ENCODE measurements at places on chromosomes 2 and 18. TPM values are rescaled to one million over a fixed set of nuclear protein-coding genes. Genes with fewer than 3 reads are reported as not detected.

DNA sequence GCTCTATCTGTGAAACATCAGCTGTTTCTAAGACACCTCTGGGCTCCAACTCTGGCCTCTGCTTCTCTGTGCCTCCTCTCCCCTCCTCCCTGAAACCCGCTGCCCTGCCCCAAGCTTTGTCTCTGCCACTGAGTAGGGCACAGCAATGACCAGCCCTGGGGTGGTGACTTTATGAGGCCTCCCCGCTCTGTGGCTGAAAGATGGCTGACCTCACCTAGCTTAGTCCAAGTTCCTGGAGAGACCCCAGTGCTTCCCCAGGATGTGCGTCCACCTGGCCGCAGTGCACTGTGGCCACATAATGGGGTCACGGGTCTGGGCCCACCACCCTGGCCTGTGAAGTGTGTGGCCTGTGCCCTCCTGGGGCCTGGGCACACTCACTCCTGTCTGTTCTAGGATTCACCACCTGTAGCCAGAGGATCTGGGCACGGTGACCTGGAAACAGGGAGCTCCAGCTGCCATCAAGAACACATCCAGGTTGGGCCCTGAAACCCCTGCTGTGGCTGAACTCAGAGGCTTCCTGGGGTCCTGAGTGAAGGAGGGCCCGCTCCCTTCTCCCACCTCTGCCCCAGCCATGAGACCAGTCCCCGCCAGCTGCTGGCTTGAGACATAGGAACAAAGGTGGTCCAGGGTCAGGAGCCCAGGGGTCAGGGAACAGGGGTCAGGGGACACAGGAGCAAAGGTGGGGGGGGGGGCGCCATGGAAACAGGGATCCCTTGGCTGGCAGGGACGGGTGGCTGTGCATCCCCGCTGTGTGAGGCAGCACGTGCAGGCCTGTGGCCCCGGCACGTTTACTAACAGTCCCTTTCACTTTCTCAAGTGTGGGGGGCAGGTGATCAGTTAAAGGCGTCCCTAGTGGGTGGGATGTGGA is 29.3 kb upstream of the OTOS start:
- ATAC-seq = no peak

- ATAC-seq = no peak
These were observed 49.0 kb downstream of the STRADB start for GRCh38 chr2:201500534-201500933.

DNA sequence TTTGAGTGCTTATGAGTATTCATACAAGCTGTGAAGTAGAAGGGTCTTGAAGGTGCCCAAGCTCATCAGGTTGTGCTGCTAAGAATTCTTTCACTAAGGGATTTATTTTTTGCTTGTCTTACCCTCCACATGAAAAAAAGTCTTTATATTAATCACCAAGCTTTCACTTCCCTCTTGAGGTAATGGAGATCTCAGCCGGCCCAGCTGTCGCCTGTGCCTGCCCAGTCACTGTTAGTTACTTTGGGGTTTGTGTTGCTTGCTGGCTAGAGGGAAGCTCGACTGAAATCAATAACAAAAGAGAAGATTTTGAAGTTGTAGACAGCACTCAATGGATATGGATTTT is 21.9 kb downstream of the MC2R start:
- no peak for ATAC-seq

DNA sequence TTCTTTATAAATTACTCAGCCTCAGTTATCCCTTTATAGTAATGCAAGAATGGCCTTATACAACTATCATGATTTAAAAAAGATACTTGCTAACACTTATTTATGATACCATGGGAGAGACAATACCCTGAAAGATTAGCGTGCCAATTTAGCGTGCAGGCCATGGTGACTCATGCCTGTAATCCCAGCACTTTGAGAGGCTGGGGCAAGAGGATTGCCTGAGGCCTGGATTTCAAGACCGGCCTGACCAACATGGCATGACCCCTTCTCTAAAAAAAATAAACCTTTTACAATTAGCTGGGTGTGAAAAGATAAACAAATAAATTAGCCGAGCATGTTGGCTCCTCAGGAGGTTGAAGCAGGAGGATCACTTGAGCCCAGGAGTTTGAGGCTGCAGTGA is 493.4 kb upstream of the FSIP2 start:
- ATAC-seq = no peak

GRCh38 chr2:65565681-65566080 is 133.3 kb upstream of the SPRED2 start:
- ATAC-seq = no peak

GRCh38 chr2:46997329-46997728 is 81.7 kb upstream of the MCFD2 start:
- ATAC-seq = no peak

DNA sequence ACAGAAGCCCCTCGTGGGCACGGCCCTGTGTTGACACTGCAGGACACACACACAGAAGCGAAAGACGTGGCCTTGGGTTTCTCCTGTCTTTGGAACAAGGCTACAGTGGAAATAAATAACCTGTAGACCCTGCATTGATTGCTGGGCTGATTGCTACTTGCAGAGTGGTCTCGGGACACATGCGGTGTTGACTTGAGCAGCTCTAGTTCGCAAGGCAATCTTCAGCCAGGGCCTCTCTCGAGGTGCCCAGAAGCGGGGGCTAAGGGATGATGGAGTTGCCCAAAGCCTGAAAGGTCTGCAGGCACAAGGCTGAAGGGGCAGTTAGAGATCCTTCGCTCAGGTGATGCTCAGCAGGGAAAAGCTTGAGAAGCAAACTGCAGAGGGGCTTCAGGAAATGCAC is 180.3 kb downstream of the SEPTIN10 start:
- ATAC-seq = no peak

DNA sequence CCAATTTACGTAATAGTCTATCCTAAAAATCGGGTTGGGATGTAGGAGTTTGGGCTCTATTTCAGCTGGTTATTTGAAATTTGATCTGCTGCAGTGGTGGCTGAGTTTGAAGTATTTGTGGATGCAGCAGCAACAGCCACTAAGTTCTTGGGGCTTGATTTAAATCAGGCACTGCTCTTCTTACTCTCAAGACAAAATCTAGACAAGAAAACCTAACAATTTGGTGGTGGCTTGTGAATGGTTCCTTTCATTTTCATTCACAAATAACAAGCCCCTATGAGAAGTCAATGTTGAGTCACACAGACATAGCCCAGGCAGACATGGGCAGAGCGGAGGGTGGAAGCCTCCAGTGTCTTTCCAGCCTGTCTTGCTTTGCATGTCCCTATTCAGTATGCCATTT is 199.3 kb downstream of the LTBP1 start:
- no peak for ATAC-seq

GRCh38 chr18:1012775-1013174 is 108.1 kb downstream of the ADCYAP1 start:
- ATAC-seq = no peak

DNA sequence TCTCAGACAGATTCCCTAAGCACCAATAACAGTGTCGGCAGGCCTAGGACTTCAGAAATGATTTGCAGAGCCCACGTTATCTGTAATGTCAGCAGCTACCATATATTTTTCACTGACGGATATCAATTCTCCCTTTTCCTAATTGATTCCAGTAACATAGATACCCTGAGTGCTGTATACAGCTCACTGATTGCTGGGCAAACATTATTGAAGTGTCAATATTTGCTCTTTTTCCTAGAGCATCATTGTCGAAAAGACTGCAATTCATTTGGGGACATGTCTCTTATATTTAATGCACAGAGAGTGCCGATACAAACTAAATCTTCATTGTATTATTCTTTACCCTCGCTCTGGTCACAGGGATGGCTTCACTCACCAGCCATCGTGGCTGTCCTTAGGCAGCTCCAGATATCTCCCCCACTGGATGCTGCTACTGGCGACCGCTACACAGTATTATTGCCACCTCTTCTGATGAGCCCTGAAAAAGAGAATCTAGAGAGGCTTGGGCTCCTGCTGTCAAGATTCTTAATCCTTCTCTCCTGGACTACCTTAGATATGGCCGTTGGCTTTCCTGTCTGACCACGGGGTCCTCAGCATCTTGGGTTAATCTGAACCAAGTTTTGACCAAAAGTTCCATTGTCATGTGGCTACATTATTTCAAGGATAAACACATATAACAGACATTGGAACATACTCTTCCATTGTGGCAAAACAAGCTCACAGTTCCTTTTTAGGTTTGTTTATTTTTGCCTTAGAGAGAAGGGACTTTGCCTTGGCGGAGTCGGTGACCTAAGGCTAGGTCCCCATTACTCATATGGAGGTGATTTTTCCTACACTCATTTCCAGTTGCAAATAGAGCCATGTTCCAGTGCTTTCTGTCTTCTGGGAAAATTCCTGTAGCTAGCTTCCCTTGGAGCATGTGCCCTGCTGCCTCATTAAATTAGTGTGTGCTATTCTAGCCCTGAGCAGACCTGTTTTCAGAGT is 105.4 kb downstream of the CPO start:
- no peak for ATAC-seq

- ATAC-seq = peak; percentile 47
These were observed 980 bp downstream of the OBSL1 start for GRCh38 chr2:219570194-219570923.

DNA sequence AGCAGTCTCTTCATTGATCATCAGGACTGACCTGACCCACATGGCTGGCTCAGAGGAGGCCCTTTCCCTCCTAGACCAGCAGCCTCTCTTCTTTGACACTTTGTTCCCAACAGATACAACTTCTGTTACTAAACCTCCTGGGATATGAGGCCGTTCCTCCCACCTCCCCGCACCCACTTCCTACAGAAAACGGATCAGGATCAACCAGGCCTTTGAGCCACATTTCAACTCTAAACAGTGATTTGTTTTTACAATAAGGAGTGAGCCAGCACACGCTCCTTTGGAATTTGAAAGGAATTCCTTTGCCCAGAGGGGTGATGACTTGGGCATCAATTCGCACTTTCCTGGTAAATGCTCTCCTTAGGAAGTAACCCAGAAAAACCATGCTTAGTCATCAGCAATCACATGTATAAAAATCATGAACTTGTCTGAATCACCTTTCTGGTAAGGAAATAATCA is 180.4 kb downstream of the FAM124B start:
- ATAC-seq = no peak

DNA sequence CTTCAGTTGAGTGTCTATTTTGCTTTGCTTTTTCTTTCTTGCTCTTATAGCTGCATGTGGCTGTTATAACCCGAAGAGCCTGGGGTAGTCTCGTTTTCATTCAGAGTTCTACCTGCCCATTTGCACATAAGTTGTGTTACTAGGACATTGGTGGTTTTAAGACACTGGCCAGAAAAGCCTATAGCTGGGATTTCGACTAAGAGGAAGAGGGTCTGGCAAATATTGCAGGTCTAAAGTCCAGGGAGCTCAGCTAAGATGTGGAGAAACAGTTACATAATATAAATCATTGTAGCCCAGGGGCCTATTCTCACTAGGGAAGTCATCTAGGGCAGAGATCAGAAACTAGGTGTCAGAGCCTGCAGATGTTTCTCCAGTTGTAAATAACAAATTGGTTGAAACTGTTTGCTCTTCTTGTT is 120.8 kb downstream of the BABAM2 start:
- no peak for ATAC-seq

- ATAC-seq = peak; percentile 69
These were observed 18.6 kb upstream of the COL6A3 start for GRCh38 chr2:237432484-237433092.

DNA sequence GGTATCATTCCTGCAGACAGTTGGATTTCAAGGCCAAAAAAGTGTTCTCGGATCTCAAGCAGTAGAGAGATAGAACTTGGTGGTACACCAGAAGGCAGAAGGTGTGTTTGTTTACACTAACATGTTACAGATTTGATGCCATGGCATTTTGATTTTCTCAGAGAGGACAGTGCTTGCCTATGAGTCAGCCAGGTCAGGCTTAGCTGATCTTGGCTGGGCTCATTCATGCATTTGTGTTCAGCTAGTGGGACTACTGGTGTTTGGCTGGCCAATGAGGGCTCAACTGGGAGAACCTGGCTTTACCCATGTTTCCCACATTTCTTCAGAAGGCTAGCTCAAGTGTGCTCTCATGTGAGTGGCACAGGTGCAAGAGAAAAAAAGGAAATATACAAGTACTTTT is 162.0 kb downstream of the C1D start:
- no peak for ATAC-seq

- no peak for ATAC-seq
These were observed 49.0 kb downstream of the PRKRA start for GRCh38 chr2:178401994-178402437.

DNA sequence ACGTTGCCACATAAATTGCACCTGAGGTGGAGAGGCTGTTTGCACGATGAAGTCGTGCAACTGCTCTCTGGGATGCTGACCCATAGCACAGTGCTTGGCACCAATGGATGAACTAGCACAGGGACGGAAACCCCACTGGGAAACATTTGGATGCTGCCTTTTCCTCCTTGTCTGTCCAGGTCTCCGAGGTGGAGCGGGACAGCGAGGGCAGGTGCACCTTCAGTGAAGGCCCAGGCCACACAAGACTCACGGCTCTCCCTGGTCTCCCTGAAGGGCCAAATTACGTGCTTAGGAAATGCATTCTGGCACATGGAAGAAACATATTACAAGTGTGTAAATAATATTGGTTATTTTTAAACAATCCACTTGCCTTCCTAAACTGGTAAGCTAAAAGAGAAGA is 70.3 kb downstream of the TPO start:
- no peak for ATAC-seq

- no peak for ATAC-seq
These were observed 32.9 kb upstream of the PPM1B start for GRCh38 chr2:44135771-44136170.

GRCh38 chr18:35577045-35577848 is 4.3 kb upstream of the GALNT1 start:
- ATAC-seq = peak; percentile 78

DNA sequence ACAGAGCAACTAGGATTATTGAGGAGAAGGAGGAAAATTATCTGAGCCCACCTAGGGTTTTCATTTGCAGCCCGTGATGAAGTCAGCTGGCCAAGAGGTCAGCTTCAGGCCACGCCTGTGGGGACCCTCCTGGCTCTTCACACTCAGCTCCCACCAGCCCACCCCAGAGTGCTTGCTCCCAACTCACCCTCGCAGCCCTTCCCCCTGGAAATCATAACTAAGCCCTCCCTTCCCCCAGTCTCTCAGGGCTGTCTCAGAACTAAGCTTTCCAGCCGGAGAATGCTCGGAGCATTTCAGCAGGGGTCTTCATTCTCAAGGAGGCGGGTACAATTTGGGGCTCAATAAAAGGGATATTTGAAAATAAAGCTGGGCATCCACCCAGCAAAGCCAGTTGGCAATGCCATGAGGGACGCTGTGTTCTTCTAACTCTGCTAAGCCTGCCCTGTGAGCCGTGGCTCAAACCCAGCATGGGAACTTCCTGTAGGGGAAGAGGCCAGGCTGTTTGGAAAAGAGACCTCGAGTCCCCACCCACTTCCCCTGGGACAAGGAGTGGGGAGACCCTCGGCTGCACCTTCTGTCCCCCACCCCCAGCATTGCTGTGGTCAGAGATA is 194.9 kb downstream of the CTIF start:
- no peak for ATAC-seq

The GKN2 gene
- not detected for total RNA-seq

The DGKD gene
- 34.6 TPM for total RNA-seq

The GREB1L gene
- total RNA-seq = not detected

The BCS1L gene
- 20.2 TPM for total RNA-seq

The SPHKAP gene
- total RNA-seq = not detected

The TTR gene
- not detected for total RNA-seq

Measured in activated T-helper 17 cell treated with anti-CD3 and anti-CD28 coated beads, Interleukin-2, amount 50 U/mL, for 72 hours (primary cell).